ENCODE measurements at places on chromosomes 5 and 9. TPM values are rescaled to one million over a fixed set of nuclear protein-coding genes. Genes with fewer than 3 reads are reported as not detected.

The SLC38A9 gene
- 19.0 TPM for total RNA-seq

The HNRNPK gene
- 612 TPM for total RNA-seq

DNA sequence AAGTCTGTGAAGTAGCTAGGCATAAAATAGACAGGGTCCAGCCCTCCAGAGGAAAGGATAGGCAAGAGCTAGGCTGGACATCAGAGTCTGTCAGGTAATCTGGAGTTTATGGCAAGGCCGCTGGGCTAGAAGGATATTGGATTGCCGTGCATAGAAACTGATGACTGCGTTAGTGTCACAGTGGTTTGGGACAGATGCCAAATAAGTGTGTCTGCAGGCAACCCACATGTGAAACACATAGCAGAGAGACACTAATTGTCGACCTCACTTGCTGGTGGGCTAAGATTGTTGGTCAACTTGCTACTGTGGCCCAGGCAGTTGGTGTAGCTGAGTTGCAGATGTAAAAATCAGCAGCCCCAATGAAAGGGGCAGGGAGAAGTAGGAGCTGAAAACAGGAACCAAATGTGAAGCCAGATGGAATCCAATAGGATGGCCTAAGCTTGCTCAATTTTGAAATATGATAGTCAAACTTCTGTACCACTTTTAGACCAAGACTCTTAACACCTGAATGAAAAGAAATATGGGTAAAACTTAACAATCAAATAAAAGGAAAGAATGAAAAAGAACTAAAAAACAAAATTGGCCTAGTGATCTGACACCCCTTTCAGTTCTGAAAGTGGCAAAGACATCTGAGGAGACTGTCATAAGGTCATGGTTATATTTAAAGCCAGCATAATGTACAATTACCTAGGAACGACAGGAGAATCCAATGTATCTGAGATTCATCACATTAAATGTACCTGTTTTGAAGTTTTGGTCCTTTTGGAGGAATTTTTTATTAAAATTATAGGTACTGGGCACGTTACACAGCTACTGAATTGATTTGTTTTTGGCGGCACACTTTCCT, 243.3 kb upstream of the ACTBL2 start:
- no peaks in the 10 kb centered on the region for H3K36me3 ChIP-seq
- DNase-seq: no peak
- no peak overlapping the region for H3K4me3 ChIP-seq
- no peak overlapping the region for H3K27ac ChIP-seq

DNA sequence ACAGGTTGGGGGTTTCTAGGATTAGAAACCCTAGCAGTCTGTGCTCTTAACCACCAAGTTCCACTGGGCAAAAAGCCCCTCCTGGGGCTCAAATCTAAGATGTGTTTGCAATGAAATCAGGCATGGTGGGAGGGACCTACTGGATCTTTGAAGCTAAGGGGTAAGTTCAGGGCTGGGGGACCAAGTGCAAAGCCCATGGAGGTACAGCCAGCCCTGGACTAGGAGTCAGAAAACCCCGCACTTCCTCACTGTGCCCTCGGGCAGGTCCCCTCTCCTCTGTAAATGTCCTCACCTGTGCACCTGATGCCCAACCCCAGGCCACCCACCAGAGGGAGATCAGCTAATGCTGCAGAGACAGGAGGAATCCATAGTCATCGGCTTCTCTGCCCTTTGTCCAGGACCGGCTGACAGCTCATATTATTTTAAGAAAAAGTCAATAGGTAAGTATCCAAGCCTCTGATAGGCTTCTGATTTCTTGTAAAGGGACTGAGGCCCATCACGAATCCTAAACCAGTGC, 138.3 kb downstream of the PAX5 start:
- no peak overlapping the region for H3K27ac ChIP-seq
- no peak overlapping the region for H3K4me3 ChIP-seq
- no peak for DNase-seq
- peaks cover 4% of the 10 kb centered on the region for H3K36me3 ChIP-seq

All from T-helper 17 cell (primary cell).